ENCODE measurements at places on chromosomes 1 and 21. TPM values are rescaled to one million over a fixed set of nuclear protein-coding genes. Genes with fewer than 3 reads are reported as not detected.

SETD4 gene
- 15.8 TPM for polyA plus RNA-seq

LCE1C gene
- not detected for polyA plus RNA-seq

LCE1B gene
- polyA plus RNA-seq, result not detected

DNA sequence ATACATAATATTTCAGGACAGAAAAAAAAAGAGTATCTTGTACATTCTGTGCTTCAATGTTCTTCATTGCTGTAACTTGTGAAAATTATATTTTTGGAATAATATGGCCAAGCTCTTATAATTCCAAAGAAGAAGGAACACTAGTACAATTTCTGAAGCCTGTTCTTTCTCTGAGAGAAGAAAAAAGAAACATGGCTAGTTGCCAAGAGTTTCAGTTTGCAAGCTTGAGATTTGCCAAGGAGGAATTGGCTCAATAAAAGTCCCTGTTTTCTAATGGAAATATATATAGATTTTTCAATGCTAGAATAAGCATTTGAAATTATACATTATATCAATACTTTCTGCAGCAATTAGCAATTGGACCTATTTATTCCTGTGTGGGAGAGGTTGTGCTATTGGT is 285.2 kb upstream of the NEGR1 start:
- peak; percentile 56 for DNase-seq

DNA sequence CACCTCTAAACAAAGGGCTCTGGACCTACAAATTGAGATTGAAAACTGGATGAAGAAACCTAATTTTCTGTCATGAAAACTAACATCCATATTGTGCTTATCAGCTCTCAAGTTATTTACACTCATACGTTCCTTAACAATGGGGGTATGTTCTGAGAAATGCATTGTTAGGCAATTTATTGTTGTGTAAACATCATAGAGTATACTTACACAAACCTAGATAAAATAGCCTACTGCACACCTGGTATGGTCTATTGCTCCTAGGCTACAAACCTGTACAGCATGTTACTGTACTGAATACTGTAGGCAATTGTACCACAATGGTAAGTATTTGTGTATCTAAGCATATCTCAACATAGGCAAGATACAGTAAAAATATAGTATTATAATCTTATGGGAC is 191.4 kb downstream of the TM2D1 start:
- no peak for DNase-seq

- no peak for DNase-seq
These were observed 2.7 kb upstream of the ZNF692 start for GRCh38 chr1:248861616-248862015.

- DNase-seq, result no peak
These were observed 66.7 kb downstream of the TTLL7 start for GRCh38 chr1:83932281-83932680.

GRCh38 chr21:42311160-42311559 is 4.0 kb downstream of the TFF3 start:
- DNase-seq, result no peak

DNA sequence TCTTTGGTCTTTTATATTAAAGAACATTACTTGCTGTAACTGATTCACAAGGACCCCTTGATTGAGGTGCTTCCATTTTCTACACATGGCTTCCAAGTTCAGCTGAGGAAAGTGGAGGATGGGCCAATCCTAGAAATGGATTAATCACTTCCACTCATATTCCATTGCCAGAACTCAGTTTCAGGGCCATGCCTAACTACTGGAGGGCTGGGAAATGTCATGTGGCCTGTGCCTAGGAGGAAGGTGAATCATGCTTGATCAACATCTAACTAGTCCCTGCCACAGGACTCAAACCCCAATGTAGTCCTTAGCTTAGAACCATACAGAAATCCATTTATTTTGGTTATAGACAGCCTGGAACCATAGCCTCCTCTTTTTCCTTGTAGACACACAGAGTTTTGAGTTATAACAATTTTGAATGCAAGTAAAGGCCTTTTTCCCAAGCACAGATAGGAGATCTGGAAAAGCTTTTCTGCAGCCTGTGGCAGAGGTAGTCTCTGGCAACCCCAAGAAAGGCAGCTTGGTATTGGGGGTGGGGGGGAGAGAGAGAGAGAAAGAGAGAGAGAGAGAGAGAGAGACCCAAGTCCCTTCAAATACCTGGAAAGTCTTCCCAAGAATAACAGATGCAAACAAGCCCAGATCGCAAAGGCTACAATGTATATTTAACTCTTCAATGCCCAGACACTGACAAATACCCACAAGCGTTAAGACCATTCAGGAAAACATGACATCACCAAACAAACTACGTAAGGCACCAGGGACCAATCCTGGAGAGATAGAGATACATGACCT is 12.5 kb downstream of the MAST2 start:
- DNase-seq, result no peak

GRCh38 chr1:8955406-8955805 is 9.7 kb downstream of the CA6 start:
- no peak for DNase-seq

Measured in forelimb muscle (tissue), 1 donor.